ENCODE measurements at places on chromosomes 1 and 21. TPM values are rescaled to one million over a fixed set of nuclear protein-coding genes. Genes with fewer than 3 reads are reported as not detected.

GRCh38 chr21:16797540-16797939, 715.3 kb upstream of the CXADR start:
- no peak for DNase-seq
- H3K27ac ChIP-seq: no peak overlapping the region
- no peaks in the 10 kb centered on the region for H3K36me3 ChIP-seq
- peaks cover 2% of the 10 kb centered on the region for H3K4me1 ChIP-seq
- no peak overlapping the region for H3K4me3 ChIP-seq

DNA sequence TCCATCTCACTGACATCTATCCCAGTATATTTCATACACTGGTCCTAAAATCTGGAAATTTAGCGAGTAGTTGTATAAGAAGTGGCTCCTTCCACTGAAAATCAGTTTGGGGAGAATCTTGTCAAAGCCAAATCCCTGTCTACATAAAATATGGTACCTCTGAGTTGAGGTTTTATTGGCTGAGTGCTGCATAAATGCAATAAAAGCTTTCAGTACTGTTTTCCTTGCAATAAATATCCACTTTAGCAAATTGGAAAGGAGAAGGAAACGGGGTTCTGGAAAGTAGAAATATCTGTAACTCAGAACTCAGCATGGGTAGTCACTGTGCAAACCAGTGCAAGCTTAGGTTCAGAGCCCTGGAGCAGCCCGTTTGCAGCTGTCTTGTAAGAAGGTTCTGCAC, 580.2 kb downstream of the SMYD3 start:
- H3K27ac ChIP-seq: no peak overlapping the region
- no peaks in the 10 kb centered on the region for H3K36me3 ChIP-seq
- no peaks in the 10 kb centered on the region for H3K27me3 ChIP-seq
- H3K4me3 ChIP-seq: no peak overlapping the region

DNA sequence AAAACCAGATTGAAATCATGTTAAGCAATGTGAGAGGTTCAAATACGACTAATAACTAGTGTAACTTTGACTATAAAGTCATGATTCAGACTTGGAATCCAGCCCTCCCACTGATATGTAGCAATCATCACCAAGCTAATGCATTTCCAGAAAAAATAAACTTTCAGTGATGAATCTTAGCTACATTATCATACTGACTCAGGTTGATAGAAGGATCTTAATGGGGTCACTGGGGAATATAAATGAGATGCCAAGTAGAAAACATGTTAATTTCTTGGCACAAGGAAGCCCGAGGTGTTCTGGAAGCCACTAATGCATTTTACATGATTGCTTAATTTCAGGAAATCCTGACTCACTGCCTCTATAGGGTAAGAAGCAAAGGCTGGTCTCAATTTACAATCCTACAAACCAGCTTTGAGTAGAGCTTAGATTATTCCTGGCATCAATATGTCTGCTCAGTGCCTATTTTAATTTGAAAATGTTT, 67.7 kb downstream of the SELENOF start:
- H3K4me1 ChIP-seq: peaks cover 2% of the 10 kb centered on the region
- peak; percentile 91 for DNase-seq
- no peaks in the 10 kb centered on the region for H3K27me3 ChIP-seq
- no peak overlapping the region for H3K4me3 ChIP-seq
- H3K36me3 ChIP-seq: no peaks in the 10 kb centered on the region

GRCh38 chr1:228465571-228466146, 21.5 kb upstream of the RNF187 start:
- H3K4me1 ChIP-seq: no peaks in the 10 kb centered on the region
- peaks cover 34% of the 10 kb centered on the region for H3K27me3 ChIP-seq
- no peak overlapping the region for H3K4me3 ChIP-seq
- H3K36me3 ChIP-seq: no peaks in the 10 kb centered on the region

- H3K4me1 ChIP-seq: no peaks in the 10 kb centered on the region
- H3K4me3 ChIP-seq: no peak overlapping the region
- 0 out of 2 replicates have a peak, but pooled peaks cover 2% of the 10 kb centered on the region for H3K36me3 ChIP-seq
- DNase-seq: peak; percentile 32
Measured at GRCh38 chr1:99748419-99748818, 18.0 kb downstream of the FRRS1 start.

GRCh38 chr1:226429858-226430715, 22.2 kb upstream of the PARP1 start:
- H3K36me3 ChIP-seq: no peaks in the 10 kb centered on the region
- H3K4me3 ChIP-seq: no peak overlapping the region
- peaks cover 19% of the 10 kb centered on the region for H3K27me3 ChIP-seq
- H3K27ac ChIP-seq: no peak overlapping the region

DNA sequence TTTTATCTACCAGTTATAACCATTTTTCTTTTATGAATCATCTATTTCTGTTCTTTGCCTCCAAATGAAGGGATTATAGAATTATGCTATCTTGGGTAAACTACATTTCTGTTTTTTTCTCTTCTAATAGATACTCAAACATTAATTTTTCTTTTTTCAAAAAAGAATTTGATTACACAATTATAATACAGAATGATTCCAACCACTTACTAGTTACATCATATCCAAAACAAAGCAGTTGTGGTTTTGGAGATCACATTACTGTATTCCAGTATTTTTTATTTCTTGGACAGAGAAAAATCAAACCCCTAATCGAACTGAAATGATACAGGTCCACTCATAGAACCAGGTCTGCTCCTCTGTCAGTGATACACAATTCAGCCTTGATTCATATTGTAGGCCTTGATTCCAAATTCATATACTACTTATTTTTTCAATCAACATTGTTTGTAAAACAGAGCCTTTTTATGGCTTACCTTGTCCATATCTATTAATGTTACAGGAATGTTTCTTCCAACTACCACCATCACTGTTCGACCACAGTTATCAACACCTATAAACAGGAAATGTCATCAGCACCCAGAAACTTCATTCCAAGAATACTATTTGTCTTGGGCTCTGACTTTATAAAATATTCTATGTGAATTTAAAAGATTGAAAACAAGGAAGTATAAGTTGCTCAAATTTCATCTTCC, 43.2 kb downstream of the GDAP2 start:
- H3K4me3 ChIP-seq: no peak overlapping the region
- peak; percentile 77 for DNase-seq
- peaks cover 5% of the 10 kb centered on the region for H3K36me3 ChIP-seq
- no peaks in the 10 kb centered on the region for H3K27me3 ChIP-seq

DNA sequence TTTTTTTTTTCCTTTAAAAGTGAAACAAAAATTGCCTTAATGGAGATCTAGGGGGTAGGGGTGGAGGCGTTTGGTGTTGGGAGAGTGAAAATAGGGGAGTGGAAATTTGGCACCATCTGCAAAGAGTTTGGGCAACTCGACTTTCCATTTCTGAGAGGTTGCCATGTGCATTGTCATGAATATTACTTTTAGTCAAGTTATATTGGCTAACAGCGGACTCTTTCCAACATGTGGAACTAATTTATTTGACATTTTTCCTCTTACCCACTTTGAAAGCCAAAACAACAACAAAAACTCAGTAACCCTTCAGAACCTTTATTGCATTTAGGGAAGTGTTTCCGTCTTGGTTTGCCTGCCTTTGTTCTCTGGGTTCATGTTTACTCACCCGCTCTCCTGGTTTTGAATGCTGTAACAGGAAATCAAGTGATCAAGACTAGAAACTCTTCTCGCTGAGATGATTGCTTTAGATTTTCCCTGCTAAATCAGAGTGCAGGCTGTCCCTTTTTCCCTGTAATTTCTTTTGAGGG, 70.4 kb downstream of the CACHD1 start:
- no peaks in the 10 kb centered on the region for H3K27me3 ChIP-seq
- no peak overlapping the region for H3K27ac ChIP-seq
- H3K4me1 ChIP-seq: peaks cover 6% of the 10 kb centered on the region
- no peak for DNase-seq
- no peaks in the 10 kb centered on the region for H3K36me3 ChIP-seq

DNA sequence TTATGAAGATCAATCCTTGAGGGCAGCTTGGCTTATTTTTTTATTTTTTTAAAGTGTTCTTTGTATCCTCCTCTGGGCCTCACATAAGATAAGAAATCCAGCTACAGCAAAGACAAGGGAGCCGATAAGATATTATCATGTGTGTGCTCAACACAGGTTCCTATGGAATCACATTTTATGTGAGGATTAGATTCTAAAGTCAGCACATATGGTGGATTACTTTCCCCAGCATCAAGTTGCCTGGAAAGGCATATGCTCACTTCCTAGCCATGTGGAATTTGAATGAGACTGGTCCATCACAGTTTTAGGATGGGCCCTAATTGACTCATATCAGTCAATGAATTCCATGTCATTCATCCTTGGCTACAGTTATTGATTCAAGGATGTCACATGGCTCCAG, 456.9 kb upstream of the LRRC7 start:
- DNase-seq: no peak
- H3K27ac ChIP-seq: no peak overlapping the region
- H3K27me3 ChIP-seq: no peaks in the 10 kb centered on the region
- no peaks in the 10 kb centered on the region for H3K4me1 ChIP-seq

DNA sequence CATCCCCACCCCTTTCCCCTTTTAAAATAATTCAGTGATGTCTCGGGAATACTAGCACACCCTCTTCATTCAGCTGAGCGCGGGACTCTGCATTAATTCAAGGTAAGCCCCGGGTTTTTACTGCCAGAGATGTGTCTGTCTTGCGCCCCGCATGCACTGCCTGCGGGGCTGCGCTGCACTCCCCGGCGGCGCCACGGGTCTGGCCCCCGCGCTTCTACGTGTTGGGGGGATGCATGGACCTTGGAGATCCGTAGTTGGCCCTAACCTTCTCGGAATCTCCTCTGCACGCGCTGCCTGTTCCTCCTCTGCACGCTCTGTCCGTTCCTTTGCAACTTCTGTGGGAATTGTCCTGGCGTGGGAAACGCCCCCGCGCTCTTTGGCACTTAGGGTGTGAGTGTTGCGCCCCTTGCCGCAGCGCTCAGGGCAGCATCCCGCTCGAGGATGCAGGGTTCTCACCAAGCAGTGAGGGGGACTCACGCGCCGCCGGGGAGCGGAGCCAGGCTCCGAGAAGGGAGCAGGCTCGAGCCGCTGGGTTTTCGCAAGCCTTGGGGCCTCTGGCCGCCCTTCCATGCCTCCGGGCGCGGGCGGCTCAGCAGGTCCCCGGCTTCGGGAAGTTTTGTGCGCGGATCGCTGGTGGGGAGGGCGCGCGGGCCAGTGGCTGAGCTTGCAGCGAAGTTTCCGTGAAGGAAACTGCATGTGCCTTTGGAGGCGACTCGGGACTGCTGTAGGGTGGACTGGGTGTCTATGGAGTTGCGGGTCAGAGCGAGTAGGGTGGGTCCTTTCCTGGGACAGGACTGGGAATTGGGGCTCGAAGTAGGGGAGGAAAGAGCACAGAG, 165.1 kb upstream of the CACNA1E start:
- peaks cover 46% of the 10 kb centered on the region for H3K27me3 ChIP-seq
- H3K4me3 ChIP-seq: no peak overlapping the region
- H3K4me1 ChIP-seq: no peaks in the 10 kb centered on the region
- no peaks in the 10 kb centered on the region for H3K36me3 ChIP-seq
- no peak for DNase-seq
- no peak overlapping the region for H3K27ac ChIP-seq

DNA sequence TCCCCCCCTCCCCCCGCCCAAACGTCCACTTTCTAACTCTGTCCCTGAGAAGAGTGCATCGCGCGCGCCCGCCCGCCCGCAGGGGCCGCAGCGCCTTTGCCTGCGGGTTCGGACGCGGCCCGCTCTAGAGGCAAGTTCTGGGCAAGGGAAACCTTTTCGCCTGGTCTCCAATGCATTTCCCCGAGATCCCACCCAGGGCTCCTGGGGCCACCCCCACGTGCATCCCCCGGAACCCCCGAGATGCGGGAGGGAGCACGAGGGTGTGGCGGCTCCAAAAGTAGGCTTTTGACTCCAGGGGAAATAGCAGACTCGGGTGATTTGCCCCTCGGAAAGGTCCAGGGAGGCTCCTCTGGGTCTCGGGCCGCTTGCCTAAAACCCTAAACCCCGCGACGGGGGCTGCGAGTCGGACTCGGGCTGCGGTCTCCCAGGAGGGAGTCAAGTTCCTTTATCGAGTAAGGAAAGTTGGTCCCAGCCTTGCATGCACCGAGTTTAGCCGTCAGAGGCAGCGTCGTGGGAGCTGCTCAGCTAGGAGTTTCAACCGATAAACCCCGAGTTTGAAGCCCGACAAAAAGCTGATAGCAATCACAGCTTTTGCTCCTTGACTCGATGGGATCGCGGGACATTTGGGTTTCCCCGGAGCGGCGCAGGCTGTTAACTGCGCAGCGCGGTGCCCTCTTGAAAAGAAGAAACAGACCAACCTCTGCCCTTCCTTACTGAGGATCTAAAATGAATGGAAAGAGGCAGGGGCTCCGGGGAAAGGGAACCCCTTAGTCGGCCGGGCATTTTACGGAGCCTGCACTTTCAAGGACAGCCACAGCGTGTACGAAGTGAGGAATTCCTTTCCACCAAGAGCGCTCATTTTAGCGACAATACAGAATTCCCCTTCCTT, 158.1 kb downstream of the RUNX1 start:
- H3K27ac ChIP-seq: peak overlapping the region; percentile 42
- no peaks in the 10 kb centered on the region for H3K27me3 ChIP-seq
- peak overlapping the region; percentile 46 for H3K4me3 ChIP-seq

DNA sequence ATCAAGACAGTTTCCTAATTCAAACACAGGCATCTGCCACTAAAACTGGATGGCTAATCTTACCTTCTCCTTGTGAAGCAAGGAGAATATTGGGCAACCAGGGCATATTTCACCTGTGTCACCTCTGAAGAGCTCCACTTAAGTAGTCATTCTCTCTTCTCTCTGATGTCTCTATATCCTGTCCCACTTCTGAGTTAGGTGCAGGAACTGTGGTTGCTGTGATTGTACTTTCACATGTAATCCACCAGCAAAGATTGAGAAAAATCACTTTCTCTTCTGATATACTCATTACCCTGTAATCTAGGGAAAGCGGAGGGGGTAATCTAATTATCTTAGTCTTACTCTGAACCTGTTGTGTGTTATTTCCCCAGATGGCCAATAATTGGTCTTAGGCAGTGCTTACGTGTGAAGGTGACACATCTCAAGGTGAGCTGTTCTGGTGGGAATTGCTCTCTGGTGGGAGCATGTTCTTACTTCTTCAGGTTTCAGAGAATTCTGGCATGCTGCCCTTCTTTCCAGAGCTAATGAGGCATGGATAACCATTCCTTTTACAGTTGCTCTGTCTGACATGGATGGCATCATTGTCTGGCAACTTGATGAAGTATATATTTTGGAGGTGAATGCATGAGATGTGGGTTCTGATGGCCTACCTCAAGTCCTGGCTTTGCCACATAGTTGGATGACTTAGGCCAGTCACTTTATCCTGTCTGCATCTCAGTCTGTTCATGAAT, 12.0 kb downstream of the XCL2 start:
- H3K27ac ChIP-seq: no peak overlapping the region
- no peaks in the 10 kb centered on the region for H3K36me3 ChIP-seq
- H3K27me3 ChIP-seq: no peaks in the 10 kb centered on the region
- no peak for DNase-seq
- no peak overlapping the region for H3K4me3 ChIP-seq

- no peak for DNase-seq
- no peak overlapping the region for H3K4me3 ChIP-seq
- H3K36me3 ChIP-seq: no peaks in the 10 kb centered on the region
Measured at GRCh38 chr1:114229368-114229767, 75.7 kb upstream of the SYT6 start.

- H3K27me3 ChIP-seq: no peaks in the 10 kb centered on the region
- no peaks in the 10 kb centered on the region for H3K36me3 ChIP-seq
- DNase-seq: peak; percentile 1
- no peaks in the 10 kb centered on the region for H3K4me1 ChIP-seq
- H3K4me3 ChIP-seq: no peak overlapping the region
Measured at GRCh38 chr21:15904389-15904788, 174.6 kb downstream of the USP25 start.

The SPRR5 gene
- not detected for total RNA-seq

The SYPL2 gene
- under 0.01 TPM for total RNA-seq

The GNG4 gene
- 0.28 TPM for total RNA-seq

The IFI44L gene
- total RNA-seq: 0.18 TPM

The SYT11 gene
- total RNA-seq: 37.8 TPM

The TDRD5 gene
- total RNA-seq: not detected

The RAD54L gene
- 4.8 TPM for total RNA-seq

The DCST1 gene
- total RNA-seq: not detected

The ERICH3 gene
- total RNA-seq: not detected

The KHDRBS1 gene
- total RNA-seq: 39.7 TPM

The OR2M3 gene
- not detected for total RNA-seq
